ENCODE measurements at places on chromosomes 16 and 17. TPM values are rescaled to one million over a fixed set of nuclear protein-coding genes. Genes with fewer than 3 reads are reported as not detected.

Gene PPY
- not detected for total RNA-seq

Gene OR1A1
- total RNA-seq: not detected

Gene SPATA32
- 0.13 TPM for total RNA-seq

Gene SDR42E2
- total RNA-seq: not detected

Gene FBXW10
- not detected for total RNA-seq

Gene SEZ6
- not detected for total RNA-seq
